Epithelial cell of proximal tubule (primary cell): ENCODE measurements at places on chromosomes 3 and 15. TPM values are rescaled to one million over a fixed set of nuclear protein-coding genes. Genes with fewer than 3 reads are reported as not detected.

The SCAPER gene
- 5.4 and 13.3 TPM in 2 replicates for total RNA-seq

The PROS1 gene
- 4.3 and 10.0 TPM in 2 replicates for total RNA-seq

The OIP5 gene
- total RNA-seq, result 21.8 and 35.4 TPM in 2 replicates

- DNase-seq, result no peak
Observed at GRCh38 chr3:186261638-186262037, 100.4 kb downstream of the DGKG start.

GRCh38 chr3:196189566-196190347 lies 21.4 kb downstream of the ZDHHC19 start:
- no peak for DNase-seq

DNA sequence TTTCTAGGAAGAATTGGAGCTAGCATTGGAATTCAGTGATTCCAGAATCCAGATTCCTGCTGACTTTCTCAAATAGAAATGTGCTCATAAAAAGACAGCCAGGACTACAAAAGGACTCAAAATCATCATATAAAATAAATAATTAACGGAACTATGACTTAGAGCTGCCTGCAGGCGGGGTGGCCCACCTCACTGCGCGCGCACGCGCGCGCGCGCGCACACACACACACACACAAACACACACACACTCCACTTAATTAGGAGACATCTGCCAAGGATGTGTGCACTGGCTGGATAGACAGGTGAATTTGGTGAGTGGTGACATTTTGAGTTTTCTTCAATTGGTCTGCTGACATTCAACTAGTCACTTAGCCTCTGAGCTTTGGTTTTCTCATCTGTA lies 6.9 kb upstream of the MEX3B start:
- no peak for DNase-seq

DNA sequence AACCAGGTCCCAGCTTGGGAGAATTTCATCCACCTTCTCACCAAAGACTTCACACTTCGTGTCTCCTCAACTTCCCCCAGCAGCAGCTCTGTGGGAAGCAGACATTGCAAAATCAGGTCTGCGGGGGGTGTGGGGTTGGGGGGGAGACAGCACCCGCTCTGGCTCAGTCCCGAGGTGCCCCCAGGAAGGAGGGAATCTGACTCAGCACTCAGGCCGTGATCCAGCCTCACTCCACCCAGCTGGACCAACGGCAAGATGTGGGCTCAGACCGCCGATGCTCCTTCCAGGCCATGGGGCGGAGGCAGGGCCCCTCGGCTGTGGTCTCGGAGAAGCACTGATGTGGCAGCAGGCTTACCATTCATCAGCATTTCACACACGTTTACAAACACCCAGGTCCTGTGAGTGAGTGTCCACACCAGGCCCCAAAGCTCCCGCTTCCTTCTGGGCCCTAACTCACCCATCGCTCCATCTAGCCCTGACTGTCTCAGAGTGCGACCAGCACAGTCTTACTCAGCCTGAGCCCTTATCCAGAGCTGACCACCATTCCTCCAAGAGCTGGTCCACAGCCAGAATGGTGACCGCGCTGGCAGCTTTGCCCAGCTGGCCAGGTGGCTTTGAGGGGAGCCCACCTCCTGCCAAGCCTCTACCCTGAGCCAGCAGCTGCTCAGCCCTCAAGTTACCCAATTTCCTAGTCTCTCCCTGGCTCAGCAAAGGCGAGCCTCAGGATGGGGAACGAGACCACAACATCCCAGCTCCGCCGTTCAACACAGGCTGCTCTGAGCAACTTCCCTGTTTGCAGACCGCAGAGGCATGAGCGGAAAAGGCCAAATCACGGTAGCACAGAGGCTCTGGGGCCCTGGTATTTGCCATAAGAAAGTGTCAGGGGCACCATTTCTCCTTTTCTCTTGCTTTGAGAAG lies 3.3 kb downstream of the STAB1 start:
- no peak for DNase-seq

- no peak for DNase-seq
Observed at GRCh38 chr15:48869966-48870365, 8.0 kb upstream of the EID1 start.

DNA sequence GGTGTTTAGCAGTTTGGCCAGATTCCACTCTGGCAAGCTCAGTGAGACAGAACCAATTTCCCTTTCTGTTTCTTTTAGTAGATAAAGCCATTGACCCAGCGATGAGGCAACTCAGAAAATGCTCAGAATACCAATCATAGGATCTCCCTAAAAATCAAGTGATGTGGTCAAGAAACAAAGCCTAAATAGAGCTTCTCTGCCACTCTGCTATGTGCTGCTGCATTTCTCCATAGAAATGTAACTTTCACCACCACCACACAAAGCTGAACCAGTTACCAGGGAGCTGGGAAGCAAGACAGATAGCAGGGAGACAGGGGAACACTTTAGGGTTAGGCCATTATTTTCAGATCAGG lies 109.8 kb downstream of the RPL22L1 start:
- DNase-seq, result no peak

DNA sequence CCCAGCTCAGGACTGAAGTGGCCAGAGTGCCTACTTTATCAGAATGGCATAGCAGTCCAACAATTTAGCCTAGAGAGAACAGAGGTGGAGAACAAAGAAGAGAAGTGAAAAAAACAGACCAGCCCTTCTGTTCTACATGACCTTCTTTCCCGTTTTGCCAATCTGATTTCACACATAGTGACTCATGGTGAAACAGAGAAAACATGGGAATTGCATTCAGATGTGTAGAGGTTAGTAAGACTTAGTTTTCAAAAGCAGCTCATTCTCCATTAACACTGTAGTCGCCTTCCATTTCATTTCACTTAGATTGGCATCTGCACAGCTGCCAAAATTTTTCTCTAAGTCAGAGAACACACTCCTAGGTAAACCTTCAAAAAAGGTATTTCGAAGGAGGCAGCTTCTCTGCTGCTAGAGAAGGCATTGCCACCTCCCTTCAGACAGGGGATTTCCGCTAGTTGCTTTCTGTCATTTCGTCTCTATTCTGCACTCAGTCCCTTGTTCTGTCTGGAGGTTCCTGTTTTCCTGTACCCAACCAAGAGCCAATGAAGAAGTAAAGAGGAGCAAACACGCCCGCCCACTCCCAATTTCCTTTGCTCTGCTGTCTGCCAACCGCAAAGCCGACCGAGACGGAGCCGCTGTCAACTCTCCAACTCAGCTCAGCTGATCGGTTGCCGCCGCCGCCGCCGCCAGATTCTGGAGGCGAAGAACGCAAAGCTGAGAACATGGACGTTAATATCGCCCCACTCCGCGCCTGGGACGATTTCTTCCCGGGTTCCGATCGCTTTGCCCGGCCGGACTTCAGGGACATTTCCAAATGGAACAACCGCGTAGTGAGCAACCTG lies at the start of gene ARL6IP5:
Gene ARL6IP5, plus strand, starts transcription at position 612 of the 842 bp plus-strand sequence. Its CDS starts 111 bp downstream, at position 723.
- DNase-seq, result peak; percentile 82

- DNase-seq, result no peak
Observed at GRCh38 chr15:51160484-51160883, 65.8 kb upstream of the TNFAIP8L3 start.
